Kasumi-1 (cell line): ENCODE measurements at places on chromosomes 3 and 15.

DNA sequence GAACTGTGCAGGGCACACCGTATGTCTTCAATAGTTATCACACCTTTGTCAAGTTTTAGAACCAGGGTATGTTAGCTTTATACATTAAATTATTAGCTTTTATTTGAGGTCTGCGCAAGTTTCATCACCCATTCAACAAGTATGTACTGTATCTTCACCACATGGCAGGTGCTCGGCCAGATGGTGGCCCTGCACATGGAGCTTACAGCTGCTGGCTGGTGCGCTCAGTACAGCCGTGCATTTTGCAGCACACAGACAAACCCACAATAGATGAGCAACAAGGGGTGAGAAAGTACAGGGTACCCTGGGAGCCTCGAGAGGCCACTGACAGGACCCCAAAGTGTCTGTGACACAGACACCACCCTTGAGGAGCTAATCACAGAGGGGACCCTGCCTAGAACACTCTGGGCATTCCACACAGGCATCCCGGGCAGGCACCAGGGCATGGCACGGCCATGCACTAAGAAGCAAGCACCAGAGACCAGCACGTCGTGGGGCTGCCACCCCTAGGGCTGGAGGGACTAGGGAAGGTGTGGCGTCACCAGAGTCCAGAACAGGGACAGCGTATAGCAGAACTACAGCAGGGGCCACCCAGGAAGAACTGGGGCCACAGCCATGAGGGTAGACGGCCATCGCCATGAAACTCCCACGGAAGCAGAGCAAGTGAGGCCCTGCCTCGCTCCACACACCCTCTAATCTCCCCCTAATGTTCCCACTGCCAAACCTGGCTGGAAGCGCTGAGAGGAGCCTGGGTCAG, 27.4 kb downstream of the ZXDC start:
- no peak for DNase-seq

GRCh38 chr3:43692971-43693370, 2.2 kb downstream of the ABHD5 start:
- no peak for DNase-seq

- DNase-seq, result peak; percentile 40
Observed at GRCh38 chr3:139231555-139232281, 112.1 kb upstream of the MRPS22 start.

DNA sequence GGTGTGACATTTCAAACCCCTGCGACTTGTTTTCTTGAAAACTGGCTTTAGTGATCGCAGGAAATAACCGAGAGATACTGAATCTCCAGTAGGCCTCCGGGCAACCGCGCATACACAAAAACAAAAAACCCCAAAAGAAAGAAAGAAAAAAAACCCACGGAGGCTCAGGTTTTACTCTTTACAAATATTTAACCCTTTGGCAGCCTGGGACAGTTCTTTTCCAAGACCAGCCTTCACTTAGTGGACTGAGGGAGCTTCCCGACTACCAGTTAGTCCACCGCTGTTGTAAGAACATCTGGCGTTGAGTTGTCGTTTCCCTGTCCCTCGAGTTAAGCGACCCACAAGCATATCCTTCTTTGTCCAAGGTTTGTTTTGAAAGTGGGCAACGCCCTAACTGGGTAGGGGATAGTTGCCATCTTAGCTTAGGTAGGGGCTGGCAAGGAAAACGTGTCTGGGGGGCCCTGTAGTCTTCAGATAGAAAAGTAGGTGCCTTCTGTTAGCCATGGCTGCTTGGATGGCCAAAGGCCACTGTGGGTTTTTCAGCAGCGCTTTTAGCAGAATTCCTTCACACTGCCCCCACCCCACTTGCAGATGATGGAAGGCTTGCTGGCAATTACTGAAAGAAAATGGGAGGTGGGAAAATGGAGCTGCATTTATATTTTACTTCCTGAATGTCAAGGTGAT, 6.9 kb downstream of the ISL2 start:
- no peak for DNase-seq

DNA sequence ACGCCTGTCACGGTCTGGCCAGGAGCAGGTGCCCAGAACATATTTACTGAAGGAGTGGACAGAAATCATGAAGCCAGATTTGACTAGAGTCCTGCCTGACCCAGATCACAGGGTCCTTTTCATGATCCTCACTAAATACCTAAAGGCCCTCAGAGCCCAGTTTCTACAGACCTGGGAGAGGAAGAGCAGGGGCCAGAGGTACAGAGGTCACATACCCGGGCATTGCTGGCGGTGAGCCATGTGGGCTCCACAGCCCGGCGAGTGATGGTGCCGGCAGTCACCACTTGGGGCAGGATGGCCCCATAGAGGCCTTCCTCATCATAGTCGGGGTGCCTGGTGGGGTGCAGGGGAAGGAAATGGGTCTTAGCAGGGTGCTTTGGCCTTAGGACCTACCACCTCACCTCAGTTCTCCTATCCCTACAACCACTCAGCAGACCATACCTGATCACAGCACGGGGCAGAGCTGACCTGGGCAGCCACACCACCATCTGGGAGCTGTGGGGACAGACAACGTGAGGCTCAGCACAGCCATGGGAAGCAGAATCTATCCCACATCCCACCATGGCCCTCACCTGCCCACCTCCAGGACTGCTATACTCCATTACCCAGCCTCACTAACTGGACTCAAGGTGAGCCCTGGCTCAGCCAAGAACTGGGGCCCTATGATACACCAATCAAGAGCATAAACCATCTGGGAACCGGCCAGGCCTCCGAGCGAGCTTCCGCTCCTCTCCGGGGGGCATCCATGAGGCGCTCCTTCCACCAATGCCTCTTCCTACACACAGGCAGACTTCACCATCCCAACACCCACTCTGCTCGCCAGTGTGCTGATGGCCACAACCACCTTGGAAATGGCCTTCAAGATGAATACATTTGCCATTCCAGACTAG, 12.9 kb downstream of the POLG start:
- DNase-seq, result no peak

- peak; percentile 75 for DNase-seq
Observed at GRCh38 chr15:63539521-63539920, 35.1 kb downstream of the USP3 start.

DNA sequence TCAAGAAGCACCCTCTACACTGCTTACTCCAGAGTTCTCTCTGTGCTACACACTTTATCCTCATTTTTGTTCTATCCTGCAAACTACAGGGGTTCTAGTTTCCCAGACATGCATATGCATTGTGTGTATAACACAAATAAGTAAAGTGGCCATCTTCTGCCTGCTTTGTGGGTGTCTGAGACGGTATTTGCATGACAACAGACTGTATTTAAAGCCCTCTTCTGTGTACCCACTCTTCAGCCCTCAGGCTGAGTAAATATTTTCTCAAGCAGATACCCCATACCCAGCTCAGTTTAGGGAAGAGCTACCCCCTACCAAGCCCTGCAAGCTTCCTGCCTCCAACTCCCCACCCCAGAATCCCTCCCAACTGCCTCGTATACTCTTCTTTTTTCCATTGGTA, 31.7 kb downstream of the SYNPR start:
- no peak for DNase-seq

- DNase-seq, result no peak
Observed at GRCh38 chr3:42347928-42348327, 62.5 kb downstream of the LYZL4 start.

DNA sequence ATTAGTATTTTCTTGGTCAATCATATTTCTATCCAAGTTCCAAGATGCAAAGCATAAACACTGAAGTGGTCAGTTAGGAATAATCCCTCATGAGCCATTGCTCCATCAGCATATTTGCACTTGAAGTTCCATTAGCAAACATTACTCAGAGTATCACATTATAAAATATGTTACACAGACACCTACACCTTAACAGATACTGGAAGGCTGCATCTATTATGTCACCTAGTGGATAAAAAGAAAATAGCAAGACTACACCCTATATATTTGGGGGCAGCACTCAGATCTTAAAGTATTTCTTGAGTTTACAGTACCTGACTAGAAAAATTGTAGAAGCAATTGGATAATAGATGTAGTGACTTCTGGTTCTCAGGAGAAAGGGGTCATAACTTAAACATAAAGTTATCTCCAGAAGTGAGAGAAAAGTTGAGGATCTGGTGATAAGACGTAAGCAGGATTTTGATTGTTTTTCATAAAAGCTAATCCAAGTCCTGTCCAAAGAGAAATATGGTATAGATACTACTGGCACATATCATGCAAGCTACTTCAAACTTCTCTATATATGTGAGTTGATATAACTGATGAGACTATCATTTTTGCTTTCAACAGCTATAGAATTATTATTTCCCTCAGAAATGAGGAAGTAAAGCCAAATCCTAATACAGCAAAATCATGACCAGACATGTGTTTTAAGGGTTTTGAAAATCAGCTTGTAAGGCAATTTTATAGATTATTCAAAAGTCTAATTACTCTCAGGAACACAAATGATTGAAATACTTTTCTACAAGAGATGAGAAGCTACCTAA, 422.2 kb downstream of the GBE1 start:
- DNase-seq, result peak; percentile 18

DNA sequence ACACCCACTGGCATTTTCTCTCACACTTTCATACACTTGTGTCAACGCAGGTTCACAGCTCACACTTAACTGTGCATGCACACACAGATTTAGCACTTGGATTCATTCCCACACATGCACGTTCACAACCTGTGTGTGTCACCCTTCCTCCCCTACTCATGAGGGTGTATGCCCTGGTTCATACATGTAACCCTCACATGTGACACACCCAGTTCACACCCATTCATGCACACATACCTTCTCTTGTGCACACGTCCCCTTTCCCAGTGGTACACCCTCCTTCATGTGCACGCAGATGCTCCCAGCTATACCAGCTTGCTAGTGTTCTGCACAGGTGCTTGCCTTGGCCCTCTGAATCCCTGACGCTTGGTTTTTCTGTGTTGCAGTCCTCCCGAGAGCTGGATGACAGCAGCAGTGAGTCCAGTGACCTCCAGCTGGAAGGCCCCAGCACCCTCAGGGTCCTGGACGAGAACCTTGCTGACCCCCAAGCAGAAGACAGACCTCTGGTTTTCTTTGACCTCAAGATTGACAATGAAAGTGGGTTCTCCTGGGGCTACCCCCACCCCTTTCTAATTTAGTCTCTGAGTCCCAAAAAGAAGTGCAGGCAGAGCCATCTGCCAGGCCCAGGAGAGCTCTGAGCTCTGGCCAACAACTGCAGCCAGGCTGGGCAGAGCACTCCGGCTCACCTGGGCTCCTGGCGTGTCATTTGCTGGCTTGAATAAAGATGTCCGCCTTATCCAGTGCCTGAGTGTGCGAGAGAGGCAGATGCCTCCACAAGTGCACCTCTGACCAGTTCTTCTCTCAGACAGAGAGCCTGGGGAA, 39.5 kb downstream of the GOLGA6A start:
- no peak for DNase-seq

GRCh38 chr15:61764141-61764540, 296.1 kb downstream of the VPS13C start:
- no peak for DNase-seq

DNA sequence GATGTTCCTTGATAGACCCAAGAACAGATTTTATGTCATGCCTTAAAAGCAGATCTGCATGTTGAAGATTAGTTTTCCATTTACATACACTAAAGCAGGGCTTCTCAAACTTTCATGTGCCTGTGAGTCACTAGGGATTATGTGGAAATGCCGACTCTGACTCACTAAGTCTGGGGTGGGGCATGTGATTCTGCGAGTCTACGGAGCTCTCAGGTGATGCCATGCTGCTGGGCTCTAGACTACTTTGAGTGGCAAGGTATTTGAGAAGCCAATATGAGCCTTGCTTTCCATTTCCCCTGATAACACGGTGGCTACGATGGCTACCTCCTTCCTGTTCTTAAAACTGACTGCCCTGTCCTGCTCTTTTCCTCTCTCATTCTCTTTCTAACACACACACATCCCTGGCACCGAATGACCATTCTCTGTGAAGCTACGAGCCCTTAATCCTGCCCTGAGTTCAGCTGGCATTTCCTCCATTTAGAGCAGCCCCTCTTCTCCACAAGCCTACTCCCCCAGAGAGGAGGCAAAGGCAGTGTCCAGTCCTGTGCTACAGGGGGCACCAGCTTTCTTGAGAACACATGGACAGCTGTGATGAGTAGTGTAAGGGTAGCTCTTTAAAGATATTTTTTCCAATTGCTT, 39.7 kb upstream of the PYGO1 start:
- no peak for DNase-seq

GRCh38 chr3:52671676-52672075, 14.0 kb downstream of the PBRM1 start:
- DNase-seq, result no peak

DNA sequence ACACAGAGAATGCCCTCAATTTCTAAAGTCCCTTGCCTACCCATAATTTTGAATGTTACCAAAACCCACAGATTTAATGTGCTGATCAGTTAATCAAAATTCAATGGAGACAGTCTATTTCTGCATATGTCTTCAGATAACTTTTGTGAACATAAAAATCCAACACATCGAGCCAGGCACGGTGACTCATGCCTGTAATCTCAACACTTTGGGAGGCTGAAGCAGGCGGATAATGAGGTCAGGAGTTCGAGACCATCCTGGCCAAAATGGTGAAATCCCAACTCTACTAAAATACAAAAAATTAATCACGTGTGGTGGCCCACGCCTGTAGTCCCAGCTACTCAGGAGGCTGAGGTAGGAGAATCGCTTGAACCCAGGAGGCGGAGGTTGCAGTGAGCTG, 49.3 kb downstream of the PEAK1 start:
- no peak for DNase-seq

DNA sequence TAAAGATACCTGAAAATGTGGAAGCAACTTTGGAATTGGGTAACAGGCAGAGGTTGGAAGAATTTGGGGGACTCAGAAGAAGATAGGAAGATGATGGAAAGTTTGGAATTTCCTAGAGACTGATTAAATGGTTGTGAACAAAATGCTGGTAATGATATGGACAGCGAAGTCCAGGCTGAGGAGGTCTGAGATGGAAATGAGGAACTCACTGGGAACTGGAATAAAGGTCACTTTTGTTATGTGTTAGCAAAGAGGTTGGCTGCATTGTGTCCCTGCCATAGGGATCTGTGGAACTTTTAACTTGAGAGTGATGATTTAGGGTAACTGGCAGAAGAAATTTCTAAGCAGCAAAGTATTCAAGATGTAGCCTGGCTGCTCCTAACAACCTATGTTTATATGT, 13.0 kb downstream of the MITF start:
- no peak for DNase-seq

- DNase-seq, result no peak
Observed at GRCh38 chr3:155418407-155418806, 124.9 kb upstream of the STRIT1 start.

- DNase-seq, result peak; percentile 27
Observed at GRCh38 chr3:24185738-24186384, 240.8 kb downstream of the NR1D2 start.

GRCh38 chr15:63899193-63899592, 65.4 kb upstream of the HERC1 start:
- peak; percentile 55 for DNase-seq

- DNase-seq, result no peak
Observed at GRCh38 chr3:133548090-133548489, 25.4 kb upstream of the CDV3 start.

GRCh38 chr15:69209661-69210060, 49.2 kb downstream of the GLCE start:
- no peak for DNase-seq

- no peak for DNase-seq
Observed at GRCh38 chr3:139687431-139687830, 9.7 kb upstream of the NMNAT3 start.

GRCh38 chr15:40048211-40048792, 9.3 kb upstream of the SRP14 start:
- DNase-seq, result peak; percentile 61

- no peak for DNase-seq
Observed at GRCh38 chr3:12395349-12396012, 88.8 kb upstream of the TSEN2 start.
